HepG2 (cell line): ENCODE measurements at places on chromosomes 6 and 20. TPM values are rescaled to one million over a fixed set of nuclear protein-coding genes. Genes with fewer than 3 reads are reported as not detected.

NOTCH4 gene
- 0.51 and 0.66 TPM in 2 replicates for total RNA-seq

TCF21 gene
- total RNA-seq = not detected in 2 replicates

HSPA12B gene
- total RNA-seq = not detected in 2 replicates

- no peaks in the 10 kb centered on the region for H3K4me1 ChIP-seq
- H3K36me3 ChIP-seq = no peaks in the 10 kb centered on the region
- H3K27ac ChIP-seq = no peak overlapping the region
- no peak for DNase-seq
- H3K27me3 ChIP-seq = peaks cover 3% of the 10 kb centered on the region; the same call in 1 of the 3 replicates
These were observed 35.8 kb upstream of the TPD52L1 start for GRCh38 chr6:125117818-125118217.

DNA sequence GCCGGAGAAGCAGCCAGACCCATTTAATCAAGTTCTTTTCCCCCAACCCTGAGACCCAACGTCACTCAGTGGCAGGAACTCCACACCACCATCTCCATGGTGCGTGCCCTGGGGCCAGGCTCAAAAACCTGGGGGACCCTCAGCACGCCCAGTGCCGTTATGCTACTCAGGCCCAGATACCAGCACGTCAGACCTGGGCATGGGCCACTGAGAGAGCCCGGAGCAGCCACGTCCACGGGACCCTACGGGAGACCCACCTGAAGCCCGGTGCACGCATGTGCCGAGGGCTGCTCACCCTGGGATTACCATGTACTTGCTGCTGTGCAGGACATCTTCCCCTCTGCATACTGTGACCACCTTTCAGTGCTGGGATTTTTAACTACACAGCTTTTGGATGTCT, 13.8 kb downstream of the SLC2A4RG start:
- H3K27ac ChIP-seq = no peak overlapping the region
- peaks cover 3% of the 10 kb centered on the region; the same call in 1 of the 2 replicates for H3K27me3 ChIP-seq
- H3K4me1 ChIP-seq = peaks cover 42% of the 10 kb centered on the region
- H3K4me3 ChIP-seq = no peak overlapping the region
- no peak for DNase-seq
- no peaks in the 10 kb centered on the region for H3K36me3 ChIP-seq

DNA sequence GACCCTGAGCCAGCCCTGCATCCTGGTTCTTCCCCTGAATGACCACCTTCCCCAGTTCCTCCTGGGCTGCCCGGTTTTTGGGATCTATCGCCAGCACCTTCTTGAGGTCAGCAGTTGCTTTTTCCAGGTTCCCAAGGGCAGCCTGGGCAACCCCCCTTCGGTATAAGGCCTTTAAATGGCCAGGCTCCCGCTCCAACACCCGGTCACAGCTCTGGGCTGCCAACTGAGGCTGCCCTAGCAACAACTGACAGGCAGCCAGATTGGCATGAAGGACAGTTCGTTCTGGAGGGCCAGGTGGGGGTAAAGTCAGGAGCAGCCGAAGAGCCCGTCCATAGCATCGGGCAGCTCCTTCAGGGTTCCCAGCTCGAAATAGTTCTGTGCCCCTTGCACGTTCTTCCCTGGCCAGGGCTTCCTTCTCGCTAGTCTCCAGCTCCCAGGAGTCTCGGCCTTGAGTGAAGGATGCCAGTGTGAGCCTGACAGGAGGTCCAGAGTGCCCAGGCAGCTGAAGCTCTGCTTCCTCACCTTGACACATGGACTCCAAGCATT, 778 bp upstream of the ATF6B start:
- H3K36me3 ChIP-seq = peaks cover 19% of the 10 kb centered on the region; the same call in 2 of the 3 replicates
- peak overlapping the region; percentile 79 for H3K4me3 ChIP-seq
- peaks cover 33% of the 10 kb centered on the region for H3K4me1 ChIP-seq
- H3K27me3 ChIP-seq = no peaks in the 10 kb centered on the region; the same call in 1 of the 2 replicates
- H3K27ac ChIP-seq = peak overlapping the region; percentile 56
- no peak for DNase-seq

DNA sequence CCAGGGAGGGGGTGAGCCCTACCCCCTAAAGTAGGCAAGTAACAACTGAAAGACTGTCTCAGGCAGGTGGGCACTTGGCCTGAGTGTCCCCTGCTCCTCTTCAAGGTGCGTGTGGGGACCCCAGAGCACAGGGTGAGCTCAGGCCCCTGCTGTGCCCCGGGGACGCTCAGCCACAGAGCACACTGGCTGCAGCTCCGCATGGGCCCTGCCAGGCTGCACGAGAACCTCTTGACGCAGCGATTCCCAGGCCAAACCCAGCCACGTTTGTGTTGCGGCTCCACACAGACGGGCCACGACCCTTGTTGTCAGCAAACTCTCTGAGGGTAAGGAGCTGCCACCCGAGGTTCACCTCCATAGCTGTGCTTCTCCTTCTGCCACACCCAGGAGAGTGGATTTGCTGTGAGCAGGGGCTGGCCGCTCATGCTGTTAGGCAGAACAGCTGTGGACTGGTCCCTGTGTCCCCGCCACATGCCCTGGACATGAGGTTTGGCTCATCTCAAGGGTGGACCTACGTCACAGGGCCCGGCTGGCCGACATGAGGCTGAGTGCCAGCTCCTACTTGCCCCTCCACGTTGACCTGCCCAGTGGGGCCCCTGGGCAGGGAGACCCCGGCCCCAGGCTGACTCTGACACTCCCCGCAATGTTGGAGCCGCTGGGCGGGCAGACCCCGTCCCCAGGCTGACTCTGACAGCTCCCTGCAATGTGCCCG, 29.7 kb upstream of the GATA5 start:
- H3K27ac ChIP-seq = no peak overlapping the region
- no peaks in the 10 kb centered on the region for H3K36me3 ChIP-seq
- peaks cover 36% of the 10 kb centered on the region for H3K27me3 ChIP-seq
- no peak overlapping the region for H3K4me3 ChIP-seq
- DNase-seq = no peak

DNA sequence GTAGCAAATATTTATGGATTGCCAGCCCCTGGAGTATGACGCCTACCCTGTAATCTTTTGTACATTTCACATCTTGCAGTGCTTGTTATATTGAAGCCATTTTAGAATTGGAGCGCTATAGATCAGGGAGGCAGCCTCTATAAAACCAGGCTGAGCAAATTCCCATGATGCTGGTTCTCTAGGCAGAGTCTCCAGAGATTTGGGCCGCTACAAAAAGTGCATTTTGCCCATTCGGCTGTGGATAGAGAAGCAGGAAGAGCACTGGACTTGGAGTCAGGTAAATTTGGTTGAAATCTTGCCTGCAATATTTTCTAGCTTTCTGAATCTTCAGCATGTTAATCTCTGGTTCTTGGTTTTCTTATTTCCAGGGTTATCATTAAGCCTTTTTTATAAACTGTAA, 2.0 kb downstream of the YWHAB start:
- no peak for DNase-seq
- H3K27ac ChIP-seq = no peak overlapping the region
- H3K27me3 ChIP-seq = no peaks in the 10 kb centered on the region; the same call in 2 of the 3 replicates
- peaks cover 60% of the 10 kb centered on the region for H3K4me1 ChIP-seq
- H3K36me3 ChIP-seq = peaks cover 17% of the 10 kb centered on the region

- no peaks in the 10 kb centered on the region for H3K27me3 ChIP-seq
- H3K36me3 ChIP-seq = no peaks in the 10 kb centered on the region
- H3K4me1 ChIP-seq = peaks cover 65% of the 10 kb centered on the region
- H3K27ac ChIP-seq = no peak overlapping the region
- no peak overlapping the region for H3K4me3 ChIP-seq
These were observed 66.1 kb upstream of the SLC22A16 start for GRCh38 chr6:110542311-110543024.

- H3K27ac ChIP-seq = no peak overlapping the region
- H3K36me3 ChIP-seq = no peaks in the 10 kb centered on the region
- no peaks in the 10 kb centered on the region for H3K4me1 ChIP-seq
These were observed 71.3 kb upstream of the STXBP5 start for GRCh38 chr6:147132889-147133288.

GRCh38 chr6:26342106-26343004, 22.6 kb upstream of the BTN3A2 start:
- H3K36me3 ChIP-seq = no peaks in the 10 kb centered on the region
- no peaks in the 10 kb centered on the region for H3K27me3 ChIP-seq
- peaks cover 74% of the 10 kb centered on the region for H3K4me1 ChIP-seq
- no peak for DNase-seq
- peak overlapping the region; percentile 30 for H3K4me3 ChIP-seq

- no peaks in the 10 kb centered on the region for H3K27me3 ChIP-seq
- DNase-seq = peak; percentile 29
- H3K4me1 ChIP-seq = no peaks in the 10 kb centered on the region; the same call in 1 of the 2 replicates
- no peak overlapping the region for H3K4me3 ChIP-seq
These were observed 74.1 kb downstream of the TRMT11 start for GRCh38 chr6:126060400-126060799.

DNA sequence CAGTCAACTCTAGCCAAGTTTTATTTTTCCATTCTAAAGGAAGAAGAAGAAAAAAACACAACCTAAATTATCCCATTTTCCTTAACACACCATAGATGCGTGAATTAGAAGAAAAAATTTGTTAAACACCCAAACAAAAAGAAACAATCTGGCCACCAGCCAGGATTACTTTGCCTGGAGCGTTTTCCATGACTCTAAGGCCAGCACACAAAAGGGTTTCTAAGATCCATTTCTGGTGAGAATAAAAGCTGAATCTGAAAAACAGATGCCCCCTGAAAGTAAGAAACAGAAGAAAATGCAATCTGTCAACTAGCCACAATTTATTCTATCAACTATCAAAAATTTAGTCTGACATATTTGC, 267.2 kb upstream of the SULF2 start:
- H3K4me1 ChIP-seq = no peaks in the 10 kb centered on the region
- H3K4me3 ChIP-seq = no peak overlapping the region
- H3K27me3 ChIP-seq = no peaks in the 10 kb centered on the region; the same call in 2 of the 3 replicates
- H3K27ac ChIP-seq = no peak overlapping the region

DNA sequence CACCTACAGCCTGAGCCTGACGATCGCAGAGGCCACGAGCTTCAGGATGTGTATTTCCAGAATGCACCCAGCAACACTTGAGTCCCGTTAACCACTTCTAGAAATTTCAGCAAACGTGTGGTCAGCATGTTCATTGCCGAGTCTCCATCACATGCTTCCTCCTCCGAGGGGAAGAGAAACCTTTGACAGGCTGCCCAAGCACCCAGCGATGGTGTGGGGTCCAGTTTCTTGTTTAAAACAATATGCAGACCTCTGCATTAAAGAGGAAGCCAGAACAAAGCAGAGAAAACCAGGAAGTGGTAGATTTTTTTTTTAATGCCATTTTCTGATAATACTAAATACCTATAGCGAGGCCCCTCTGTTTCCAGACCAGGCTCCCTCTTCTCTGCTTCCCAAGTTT, 71.9 kb downstream of the GNAS-AS1 start:
- H3K27ac ChIP-seq = no peak overlapping the region
- H3K36me3 ChIP-seq = no peaks in the 10 kb centered on the region
- H3K4me3 ChIP-seq = no peak overlapping the region
- H3K27me3 ChIP-seq = peaks cover 65% of the 10 kb centered on the region
- DNase-seq = no peak
- no peaks in the 10 kb centered on the region for H3K4me1 ChIP-seq

GRCh38 chr6:91087908-91088307, 501.0 kb upstream of the MAP3K7 start:
- no peak for DNase-seq
- no peaks in the 10 kb centered on the region for H3K36me3 ChIP-seq
- no peak overlapping the region for H3K27ac ChIP-seq
- H3K4me1 ChIP-seq = no peaks in the 10 kb centered on the region

DNA sequence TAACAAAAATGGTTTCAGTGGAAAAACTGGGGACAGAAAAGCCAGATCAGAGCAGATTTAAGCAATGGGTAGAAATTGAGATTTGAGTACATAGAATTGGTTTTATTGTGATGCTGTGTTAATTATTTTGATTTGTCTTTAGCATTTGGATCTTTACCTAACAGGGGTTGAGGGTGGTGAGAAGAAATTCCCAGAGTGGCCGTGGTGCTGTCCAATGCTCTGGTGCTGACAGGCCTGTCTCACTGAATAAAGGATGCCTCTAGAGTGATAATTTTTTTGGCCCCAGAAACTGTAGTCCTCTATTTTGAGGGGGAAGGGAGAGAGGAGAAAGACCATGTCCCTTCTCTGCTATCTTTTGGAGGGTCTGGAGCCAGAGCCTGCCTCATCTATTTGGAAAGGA, 79.1 kb downstream of the LYRM2 start:
- no peak overlapping the region for H3K27ac ChIP-seq
- no peak for DNase-seq
- no peaks in the 10 kb centered on the region for H3K36me3 ChIP-seq
- peaks cover 2% of the 10 kb centered on the region for H3K4me1 ChIP-seq
- H3K27me3 ChIP-seq = peaks cover 25% of the 10 kb centered on the region; the same call in 2 of the 3 replicates

- no peaks in the 10 kb centered on the region; the same call in 1 of the 2 replicates for H3K27me3 ChIP-seq
- H3K4me1 ChIP-seq = peaks cover 11% of the 10 kb centered on the region; the same call in 1 of the 2 replicates
- H3K36me3 ChIP-seq = no peaks in the 10 kb centered on the region
- DNase-seq = no peak
These were observed 177.2 kb upstream of the TAB2 start for GRCh38 chr6:149140137-149140909.

DNA sequence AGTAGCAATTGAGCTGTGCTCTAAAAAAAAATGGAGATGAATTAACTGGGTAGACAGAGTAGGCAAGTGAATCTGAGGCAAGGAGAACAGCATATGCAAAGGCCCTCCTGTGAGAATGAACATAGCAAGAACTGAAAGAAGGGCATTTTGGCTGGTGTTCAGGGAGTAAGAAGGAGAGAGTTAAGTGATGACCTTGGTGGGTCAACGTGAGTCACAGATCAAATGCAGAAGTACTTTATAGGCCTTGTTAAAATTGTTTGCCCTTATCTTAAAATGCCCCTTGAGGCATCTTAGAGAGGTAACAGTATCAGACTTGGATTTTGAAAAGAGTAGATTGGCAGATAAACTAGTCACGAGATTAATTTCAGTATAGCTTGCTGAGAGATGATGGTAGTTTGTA, 24.5 kb downstream of the NDUFAF5 start:
- H3K36me3 ChIP-seq = peaks cover 82% of the 10 kb centered on the region
- H3K27me3 ChIP-seq = no peaks in the 10 kb centered on the region
- no peak overlapping the region for H3K27ac ChIP-seq
- no peak for DNase-seq

GRCh38 chr6:108359901-108360882, 65.3 kb downstream of the AFG1L start:
- no peak for DNase-seq
- peaks cover 16% of the 10 kb centered on the region for H3K4me1 ChIP-seq
- no peak overlapping the region for H3K4me3 ChIP-seq

GRCh38 chr6:157471895-157472686, 91.1 kb downstream of the ZDHHC14 start:
- no peak for DNase-seq
- H3K36me3 ChIP-seq = no peaks in the 10 kb centered on the region
- no peak overlapping the region for H3K4me3 ChIP-seq
- no peaks in the 10 kb centered on the region for H3K4me1 ChIP-seq
- H3K27me3 ChIP-seq = no peaks in the 10 kb centered on the region
